ENCODE measurements at places on chromosomes 3 and 15.

GRCh38 chr3:131553495-131554247, 50.9 kb upstream of the MRPL3 start:
- DNase-seq = no peak

DNA sequence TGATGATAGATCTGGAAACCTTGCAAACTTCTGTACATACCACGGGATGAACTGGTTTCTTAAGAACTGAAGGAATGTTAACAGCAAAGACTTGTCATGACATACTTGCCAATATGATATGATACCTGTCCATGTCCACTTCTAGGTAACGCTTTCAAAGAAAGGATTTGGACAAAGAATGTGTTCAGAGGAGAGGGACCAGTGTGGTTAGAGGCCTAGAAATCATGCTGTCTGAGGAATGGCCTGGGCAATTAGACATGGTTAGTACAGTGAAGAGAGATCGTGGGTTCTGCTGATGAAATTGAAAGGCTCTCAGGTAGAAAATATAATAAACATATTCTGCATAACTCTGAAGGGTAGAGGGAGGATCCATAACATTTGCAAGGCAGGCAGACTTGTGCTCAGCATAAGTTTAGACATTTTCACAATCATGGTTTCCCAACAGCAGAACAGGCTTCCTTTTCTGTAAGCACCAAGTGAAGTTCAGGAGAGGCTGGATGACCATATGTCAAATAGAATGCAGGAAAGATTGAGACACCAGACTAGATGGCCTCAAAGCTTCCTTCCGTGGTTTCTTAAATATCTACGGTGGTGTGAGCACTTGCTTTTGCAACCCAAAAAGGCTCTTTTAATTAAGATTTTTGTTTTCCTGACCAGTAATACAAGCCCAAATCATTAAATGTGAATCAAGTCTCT, 39.9 kb downstream of the TGFBR2 start:
- DNase-seq = no peak

DNA sequence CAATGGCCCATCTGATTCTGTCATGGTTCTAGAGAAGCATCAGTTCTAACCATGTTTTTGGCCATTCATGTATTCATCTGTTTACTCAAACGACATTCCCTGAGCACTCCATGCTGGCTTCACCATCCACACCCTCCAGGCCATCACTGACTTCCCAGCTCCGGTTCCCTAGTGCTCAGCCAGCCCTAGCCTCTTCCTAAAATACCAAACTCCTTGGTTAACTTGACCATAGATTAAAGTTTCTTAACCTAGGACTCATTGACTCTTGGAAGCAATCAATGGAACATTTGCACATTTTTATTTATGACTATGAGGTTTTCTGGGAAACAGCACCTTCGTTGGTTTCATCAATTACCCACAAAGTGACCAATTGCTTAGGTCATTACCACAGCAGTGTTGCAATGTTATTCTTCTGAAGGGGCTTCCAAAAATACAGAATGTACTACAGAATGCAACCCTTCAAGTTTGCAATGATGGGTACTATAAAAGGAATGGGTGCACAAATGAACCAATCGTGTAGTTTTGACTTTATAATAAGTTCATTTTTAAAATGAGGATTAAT, 27.2 kb upstream of the SLC25A36 start:
- no peak for DNase-seq

DNA sequence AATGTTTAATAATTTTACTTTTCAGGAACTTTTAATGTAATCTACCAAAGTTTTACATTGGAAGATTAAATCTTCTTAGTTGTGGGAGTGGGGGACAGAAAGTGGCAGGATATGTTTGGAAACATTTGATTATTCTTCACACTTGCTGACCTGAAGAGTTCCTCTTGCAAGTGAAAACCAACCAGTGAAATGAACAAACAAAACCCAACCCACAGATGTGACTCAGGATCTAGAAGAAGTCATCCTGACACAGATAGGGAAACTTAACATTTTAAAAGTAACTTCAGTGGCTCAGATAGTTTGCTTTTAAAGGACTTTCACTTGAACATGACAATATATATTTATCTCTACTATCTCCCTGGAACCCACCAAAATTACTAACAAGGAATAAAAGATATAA, 55.4 kb downstream of the ASTE1 start:
- no peak for DNase-seq

GRCh38 chr3:117722856-117723255, 1013.3 kb downstream of the TUSC7 start:
- DNase-seq = no peak

DNA sequence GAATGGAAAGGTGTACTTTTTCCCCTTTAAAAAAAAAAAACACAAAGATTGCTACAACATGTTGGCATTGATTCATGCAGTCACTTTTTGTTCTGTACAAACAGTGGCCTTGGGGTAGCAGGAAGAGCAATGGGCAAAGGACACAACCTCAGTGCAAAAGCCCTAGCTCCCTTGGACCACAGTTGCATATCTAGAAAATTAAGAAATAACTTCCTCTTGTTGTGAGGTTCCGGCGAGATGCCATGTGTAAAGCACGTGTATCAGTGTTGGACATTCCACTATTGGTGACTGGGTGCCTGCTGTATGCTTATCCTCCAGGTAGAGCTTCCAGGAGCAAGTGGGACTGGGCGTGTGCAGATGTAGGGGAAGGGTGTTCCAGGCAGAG, 164.5 kb downstream of the THSD4 start:
- no peak for DNase-seq

DNA sequence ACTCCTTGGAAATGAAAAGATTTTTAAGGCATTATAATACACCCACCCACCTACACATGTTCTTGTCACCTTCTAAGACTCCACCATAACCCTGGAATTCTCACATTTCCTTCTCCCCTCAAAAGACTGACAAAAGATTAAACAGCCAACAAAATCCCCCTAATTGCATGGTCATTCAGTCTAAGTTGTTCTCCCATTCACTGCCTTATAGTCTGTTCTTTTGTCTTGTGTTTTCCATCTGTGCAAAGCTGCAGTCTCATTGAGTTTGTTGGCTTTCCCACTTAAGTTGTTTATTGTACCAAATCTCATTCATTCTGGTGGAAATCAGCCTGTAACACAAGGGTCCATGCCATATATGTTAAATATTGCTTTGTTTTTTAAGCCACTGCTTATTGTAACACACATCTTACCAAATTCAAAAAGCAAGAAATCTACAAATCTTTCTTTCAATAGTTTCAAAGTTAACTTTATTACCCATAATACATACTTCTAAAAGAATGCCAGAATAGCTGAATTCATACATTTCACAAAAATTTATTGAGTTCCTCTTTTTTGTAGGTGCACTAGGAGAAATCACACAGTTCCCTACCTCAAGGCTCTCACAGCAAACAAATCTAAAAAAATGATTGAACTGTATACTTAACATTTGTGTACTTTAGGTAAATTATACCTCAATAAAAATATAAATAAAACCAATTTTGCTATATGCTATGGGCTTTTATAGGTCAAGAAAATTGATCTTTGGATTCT, 2.4 kb upstream of the RCN2 start:
- DNase-seq = no peak

- DNase-seq = no peak
Measured at GRCh38 chr15:81421461-81421860, 47.4 kb upstream of the TMC3 start.

DNA sequence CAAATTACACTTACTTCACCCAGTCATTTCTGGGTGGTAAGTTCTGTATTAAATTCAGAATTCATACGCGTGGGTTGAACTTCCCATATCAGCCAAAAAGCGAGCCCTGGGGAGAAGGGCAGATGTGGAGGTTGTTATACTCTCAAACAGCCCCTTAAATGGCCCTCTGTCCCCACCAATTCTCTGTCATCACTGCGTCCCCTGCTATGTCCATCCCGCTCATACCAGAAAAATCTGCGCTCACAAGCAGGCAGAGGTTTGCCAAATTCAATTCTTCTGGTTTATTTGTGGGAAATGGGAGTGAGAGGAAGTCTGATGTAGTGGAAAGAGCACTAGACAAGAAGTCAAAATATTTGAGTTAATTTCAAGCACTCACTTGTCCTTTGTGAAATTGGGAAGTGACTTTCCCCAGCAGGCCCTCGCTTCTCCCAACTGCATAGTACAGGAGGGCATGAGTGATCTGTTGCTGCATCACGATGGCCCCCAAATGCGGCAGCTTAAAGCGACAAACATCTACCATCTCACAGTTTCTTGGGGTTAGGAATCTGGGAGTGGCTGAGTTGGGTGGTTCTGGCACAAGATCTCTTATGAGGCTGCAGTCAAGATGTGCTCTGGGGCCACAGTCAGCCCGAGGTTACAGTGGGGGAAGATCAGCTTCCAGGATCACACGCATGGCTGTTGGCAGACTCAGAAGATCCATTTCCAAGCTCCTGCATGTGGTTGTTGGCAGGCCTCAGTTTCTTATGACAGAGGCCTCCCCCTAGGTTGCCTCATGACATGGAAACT, 67.7 kb downstream of the CPN2 start:
- DNase-seq = no peak

- DNase-seq = no peak
Measured at GRCh38 chr3:3053974-3054373, 56.2 kb downstream of the IL5RA start.

DNA sequence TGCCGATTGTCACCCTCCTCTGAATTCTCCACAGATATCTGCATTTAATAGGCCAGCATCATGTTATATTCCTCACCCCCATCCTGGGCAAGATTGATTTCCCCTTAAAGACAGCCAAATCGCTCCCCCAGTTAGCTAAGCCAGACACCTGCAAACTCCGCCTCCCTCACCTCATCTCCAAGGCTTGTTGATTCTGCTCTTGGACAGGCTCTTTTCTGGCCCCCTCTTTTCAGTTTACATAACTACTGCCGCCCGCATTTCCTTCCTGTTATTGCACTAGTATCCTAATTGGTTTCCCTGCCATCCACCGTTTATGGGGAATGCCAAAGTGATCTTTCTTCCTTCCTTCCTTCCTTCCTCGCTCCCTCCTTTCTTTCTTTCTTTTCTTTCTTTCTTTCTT, 214.7 kb upstream of the MRPL3 start:
- DNase-seq = no peak

DNA sequence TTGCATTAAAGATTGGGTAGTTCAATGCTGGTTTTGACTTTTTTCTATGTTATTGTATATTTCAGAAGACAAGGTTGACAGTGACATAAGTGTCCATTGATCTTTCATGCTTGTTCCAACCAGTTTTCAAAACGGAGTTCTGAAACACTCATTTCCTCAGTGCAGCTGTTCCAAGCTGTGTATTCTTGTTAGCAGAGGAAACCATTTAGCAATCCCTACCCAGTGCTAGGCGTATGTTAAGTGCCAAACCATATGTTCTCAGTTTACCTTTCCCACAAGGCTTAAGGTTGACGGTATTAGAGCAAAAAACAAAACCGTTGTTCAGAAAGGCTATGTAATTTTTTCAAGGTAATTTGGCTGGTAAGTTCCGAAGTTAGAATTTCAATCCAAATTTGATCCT, 9.1 kb downstream of the ATOSA start:
- no peak for DNase-seq

GRCh38 chr3:26639339-26639738, 16.8 kb downstream of the LRRC3B start:
- DNase-seq = no peak
